SIG-M5 (cell line): ENCODE measurements at places on chromosomes 3 and 15.

- DNase-seq: no peak
These were observed 52.1 kb upstream of the WDR72 start for GRCh38 chr15:53811530-53811929.

DNA sequence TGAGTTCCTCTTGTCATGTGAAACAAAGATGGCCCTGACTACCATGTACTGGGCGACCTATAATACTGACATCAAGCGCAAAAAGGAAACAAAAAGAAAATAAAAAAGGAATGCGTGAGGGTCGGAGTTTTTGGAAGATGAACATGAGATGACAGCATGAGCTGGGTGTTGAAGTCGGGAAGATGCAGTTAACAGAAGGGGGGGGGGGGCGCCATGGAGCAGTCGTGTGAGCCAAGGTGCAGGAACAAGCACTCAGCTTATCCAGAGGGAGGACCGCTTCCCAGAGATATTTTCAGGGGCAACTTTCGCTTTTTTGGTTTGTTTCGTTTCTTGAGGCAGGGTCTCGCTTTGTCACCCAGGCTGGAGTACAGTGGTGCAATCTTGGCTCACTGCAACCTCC is 110.2 kb downstream of the RORA start:
- no peak for DNase-seq

DNA sequence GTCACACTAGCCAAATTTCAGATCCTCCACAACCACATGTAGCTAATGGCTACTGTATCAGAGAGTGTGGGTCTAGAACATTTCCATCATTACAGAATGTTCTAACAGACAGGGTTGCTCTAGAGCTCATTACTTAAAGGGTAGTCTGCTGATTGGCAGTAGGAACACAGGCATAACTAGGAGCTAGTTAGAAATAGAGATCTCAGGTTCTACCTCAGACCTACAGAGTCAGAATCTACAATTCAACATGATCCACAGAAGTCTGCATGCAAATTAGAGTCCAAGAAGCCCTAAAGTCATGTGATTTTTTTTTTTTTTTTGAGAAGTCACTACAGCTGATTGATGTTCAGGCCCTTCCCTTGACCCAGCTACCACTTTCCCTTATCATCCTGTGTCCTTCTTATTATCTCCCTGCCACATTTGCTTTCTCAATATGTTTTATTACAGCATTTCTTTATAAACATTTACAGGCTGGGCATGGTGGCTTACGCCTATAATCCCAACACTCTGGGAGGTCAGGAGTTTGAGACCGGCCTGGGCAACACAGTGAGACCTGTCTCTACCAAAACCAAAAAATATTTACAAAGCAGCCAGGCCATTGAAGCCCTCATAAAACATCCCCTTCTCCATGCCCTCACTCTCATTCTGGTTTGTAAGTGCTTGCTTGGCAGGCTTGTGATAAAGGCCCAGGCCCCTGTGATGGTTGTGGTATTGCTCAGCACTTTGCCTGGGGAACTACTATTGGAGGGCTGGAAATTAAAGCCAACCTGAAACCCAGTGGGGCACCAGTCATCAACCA is 3.8 kb upstream of the ABHD5 start:
- no peak for DNase-seq

GRCh38 chr3:72904163-72904562 is 16.3 kb downstream of the GXYLT2 start:
- no peak for DNase-seq

GRCh38 chr3:113589971-113590370 is 57.6 kb downstream of the SIDT1 start:
- no peak for DNase-seq

- no peak for DNase-seq
These were observed 1.9 kb downstream of the SPTBN5 start for GRCh38 chr15:41891946-41892345.
